ENCODE measurements at places on chromosomes 3 and 15.

DNA sequence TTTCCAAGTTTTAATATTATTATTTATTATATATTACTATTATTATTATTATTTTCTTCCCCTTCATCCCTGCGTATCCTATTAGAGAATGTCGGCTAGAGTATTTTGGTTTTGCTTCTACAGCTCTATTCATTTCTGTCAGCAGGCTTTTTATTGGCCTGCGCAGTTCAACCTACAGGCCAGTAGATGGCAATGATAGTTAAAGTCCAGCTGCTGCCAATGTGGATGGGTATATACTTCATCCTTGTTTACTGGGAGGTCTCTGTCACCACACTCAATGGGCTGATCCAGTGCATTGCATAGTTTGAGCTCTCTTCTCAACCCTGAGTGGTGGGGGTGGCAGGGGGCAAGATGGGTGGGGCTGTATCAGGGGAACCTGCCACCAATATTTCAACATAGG lies 799.8 kb downstream of the NSUN3 start:
- DNase-seq, result peak; percentile 13

GRCh38 chr15:78567531-78567930 lies 2.2 kb downstream of the CHRNA5 start:
- no peak for DNase-seq

DNA sequence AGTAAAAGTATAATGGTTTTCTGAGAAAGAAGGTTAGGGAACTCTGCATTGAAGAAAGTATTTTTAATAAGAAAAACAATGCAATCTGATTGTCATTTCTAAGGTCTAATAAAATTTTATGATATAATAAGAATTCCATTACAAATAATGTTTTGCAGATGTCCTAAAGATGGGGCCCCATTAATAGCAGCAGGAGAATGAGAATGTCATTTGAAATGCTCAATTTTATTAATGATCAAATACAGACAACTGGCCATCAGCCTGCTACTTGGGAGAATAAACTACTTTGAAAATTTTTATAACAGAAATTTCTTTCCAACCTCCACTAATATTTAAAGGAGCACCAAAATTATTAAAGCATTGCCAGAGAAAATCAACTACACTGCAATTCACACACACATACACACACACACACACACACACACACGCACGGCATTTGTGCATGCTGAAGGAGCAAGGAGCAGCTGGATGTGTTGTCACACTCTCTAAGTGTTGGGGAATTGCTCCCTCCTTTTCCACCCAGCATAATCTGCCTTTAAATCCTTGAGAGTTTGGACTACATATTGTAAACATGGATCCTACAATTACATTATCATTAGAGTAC lies 109.5 kb downstream of the THRB start:
- DNase-seq, result no peak

DNA sequence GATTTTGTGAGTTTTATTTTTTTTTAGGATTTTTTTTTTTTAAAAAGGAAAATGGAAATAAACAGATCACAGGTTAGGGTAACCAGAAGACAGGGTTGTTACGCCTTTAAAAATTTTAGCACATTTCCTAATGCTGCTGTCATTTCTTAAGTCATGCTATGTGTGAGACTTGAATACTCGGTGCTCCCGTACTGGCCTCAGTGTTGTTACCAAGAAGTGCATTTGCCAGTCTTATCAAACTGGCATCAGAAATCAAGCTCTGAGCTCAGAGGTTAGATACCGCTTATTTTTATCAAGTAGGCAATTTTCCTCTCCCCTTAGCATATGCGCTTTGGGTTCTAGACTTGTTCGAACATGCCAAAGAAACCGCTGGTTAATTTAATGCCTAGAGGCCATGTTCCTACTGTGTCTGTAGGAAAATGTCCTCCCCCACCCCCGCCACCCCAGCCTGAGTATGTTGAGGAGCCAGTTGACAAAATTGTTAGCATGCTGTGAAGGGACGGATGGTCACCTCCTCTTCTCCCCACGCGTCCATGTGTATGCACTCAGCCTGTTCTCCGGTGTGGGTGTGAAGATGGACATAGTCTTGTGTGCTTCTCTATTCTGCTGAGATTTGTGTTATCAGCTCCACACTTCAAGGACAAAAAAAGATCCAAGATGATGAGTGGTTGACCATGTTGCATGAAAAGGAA lies 88.9 kb downstream of the ITPR1 start:
- DNase-seq, result no peak

- DNase-seq, result no peak
These were observed 33.4 kb upstream of the BNIP2 start for GRCh38 chr15:59722476-59722875.

DNA sequence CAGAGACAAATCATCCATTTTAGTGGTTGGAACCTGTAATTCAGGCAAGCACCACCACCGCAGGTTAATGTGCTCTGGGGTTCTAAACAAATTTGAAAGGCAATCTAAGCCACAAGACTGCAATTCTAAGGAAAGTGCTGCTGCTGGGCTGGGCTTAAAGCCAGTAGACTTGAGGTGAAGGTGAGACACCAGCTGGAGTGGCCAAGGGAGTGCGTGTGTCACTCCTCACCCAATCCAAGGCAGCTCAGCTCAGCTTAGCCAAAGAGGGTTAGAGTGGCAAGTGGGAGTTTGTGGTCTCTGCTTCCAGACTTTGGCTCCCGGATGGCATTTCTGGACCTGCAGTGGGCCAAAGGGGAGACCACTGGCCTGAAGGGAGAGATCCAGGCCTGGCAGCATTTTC lies 1655.6 kb downstream of the SI start:
- no peak for DNase-seq

DNA sequence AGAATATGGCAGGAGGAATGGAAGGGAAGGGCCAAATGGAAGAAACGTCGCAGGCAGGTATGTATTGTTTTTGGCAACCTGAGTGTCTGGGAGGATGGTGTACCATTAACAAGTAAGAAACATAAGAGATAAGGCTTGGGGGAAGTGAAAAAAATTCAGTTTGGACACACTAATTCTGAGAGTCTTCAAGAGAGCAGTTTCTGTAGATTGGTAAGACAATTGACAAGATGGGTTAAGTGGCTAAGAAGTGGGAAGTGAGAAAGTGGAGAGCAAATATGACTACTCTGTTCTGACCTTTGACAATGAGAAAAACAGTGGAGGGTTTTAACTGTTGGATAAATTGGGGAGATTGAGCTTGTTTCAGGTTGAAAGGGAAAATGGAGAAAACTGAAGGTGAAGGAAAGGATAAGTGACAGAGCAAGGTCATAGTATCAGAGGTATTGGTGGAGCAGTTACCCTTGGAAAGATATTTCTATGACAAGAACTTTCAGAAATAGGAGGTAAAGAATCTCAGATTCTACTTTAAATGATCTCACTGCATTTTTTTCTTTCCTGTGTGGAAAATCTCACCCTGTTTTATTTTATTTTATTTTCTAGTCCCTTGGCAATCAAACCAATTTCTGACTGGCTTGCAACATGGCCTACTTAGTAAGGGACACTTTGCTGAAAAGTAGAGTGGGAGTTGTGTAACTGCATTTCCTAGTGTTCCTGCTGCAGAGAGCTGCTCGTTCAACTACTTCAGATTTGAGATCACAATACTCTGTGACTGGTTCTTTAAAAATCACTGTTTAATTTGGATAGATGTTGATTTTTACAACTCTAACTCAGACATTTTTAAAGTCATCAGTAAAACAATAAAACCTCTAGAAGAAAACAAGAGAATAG lies 23.1 kb upstream of the GABPB1 start:
- peak; percentile 25 for DNase-seq
